ENCODE measurements at places on chromosomes 3 and 15.

DNA sequence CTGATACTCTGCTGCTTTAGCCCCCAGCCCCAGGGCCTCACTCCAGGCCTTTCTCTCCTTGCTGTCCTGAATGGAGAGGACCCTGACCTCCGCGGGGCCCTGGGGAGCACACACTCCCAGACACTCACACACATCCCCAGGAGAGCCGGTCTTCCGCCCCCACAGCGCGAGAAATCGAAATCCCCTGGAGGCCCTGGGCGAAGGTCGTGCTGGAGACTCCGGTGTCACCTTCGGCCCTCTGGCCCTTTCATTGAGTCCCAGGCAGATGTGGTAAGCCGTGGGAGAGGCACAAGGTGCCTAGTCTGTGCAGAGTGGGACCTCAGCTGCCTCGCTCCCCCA, 848 bp upstream of the GOLGA8B start:
- no peak for DNase-seq

- no peak for DNase-seq
Observed at GRCh38 chr15:64287953-64288352, 68.0 kb downstream of the CSNK1G1 start.

- DNase-seq: peak; percentile 6
Observed at GRCh38 chr3:198093112-198093679, 133.2 kb downstream of the LMLN start.

- DNase-seq: no peak
Observed at GRCh38 chr3:47082519-47082918, 81.4 kb downstream of the SETD2 start.

DNA sequence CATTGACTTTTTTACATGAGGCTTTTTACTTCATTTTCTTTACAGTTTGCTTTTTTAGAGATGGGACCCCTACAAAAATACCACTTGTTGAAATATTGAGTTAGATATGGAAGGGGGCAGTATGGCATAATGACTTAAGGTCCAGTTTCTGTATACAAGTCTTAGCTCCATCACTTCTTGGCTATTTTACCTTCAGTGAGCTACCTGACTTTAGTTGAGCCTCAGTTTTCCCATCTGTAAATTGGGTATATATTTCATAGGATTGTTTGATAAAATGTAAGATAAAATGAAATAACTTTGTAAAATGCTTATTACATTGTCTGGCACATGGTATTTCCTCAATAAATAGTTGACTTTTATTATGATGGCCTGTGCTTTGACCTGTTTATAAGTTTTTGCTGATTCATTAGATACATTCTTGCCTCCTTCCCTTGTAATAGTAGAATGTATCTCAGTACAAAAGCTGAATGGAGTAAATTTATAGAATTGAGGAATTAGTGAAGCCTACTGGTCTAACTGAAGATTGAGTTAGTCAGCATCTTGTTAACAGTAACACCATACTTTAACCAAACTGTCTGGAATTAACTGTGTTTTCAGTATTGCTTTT, 27.6 kb downstream of the TBC1D23 start:
- no peak for DNase-seq
